ENCODE measurements at places on chromosomes 6 and 20. TPM values are rescaled to one million over a fixed set of nuclear protein-coding genes. Genes with fewer than 3 reads are reported as not detected.

Gene SLC22A3
- total RNA-seq, result not detected

Gene CBLN4
- not detected for total RNA-seq

Gene KCNQ5
- total RNA-seq, result not detected

Gene NCOA6
- total RNA-seq, result 5.3 TPM

Gene ADTRP
- 0.38 TPM for total RNA-seq

DNA sequence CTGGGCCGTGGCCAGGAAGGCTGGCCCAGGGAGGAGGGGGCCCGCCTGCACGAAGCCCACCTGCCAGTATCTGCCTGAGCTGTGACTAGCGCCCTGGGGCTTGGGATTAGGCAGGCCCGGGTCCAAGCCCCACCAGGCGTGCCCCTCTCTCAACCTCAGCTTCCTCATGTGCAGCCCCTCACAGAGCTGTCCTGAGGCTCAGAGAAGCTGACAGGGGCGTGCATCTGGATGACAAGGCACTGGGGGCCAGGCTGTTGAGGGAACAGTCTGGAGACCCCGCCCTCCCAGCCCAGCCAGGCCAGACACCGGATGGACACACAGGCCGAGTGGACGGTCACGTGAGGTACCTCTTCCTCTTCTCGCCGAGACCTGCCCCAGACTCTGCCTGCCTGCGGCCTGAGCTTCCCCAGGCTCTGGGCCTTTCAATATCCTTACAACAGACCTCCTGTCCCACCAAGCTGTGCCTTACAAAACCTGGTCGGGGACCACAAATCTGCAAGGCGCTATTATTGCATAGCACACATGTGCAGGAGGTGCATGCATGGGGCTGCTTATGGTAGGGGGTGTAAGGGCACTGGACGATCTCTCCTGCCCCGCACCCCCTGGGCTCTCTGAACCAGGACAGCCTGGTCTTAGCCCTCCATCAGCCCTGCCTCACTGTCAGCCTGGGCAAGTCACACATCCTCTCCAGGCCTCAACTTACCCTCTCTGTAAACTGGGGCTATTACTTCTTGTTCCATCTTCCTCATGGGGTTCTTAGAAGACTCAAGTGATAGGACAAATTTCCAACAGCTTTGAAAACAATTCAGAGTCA, 20.0 kb downstream of the NOL4L start:
- DNase-seq, result peak; percentile 58

- DNase-seq, result no peak
These were observed 528 bp downstream of the NHSL1 start for GRCh38 chr6:138498629-138499302.

GRCh38 chr6:356828-357251, 34.7 kb upstream of the IRF4 start:
- no peak for DNase-seq

- no peak for DNase-seq
These were observed 39.2 kb upstream of the MMS22L start for GRCh38 chr6:97322226-97322625.

DNA sequence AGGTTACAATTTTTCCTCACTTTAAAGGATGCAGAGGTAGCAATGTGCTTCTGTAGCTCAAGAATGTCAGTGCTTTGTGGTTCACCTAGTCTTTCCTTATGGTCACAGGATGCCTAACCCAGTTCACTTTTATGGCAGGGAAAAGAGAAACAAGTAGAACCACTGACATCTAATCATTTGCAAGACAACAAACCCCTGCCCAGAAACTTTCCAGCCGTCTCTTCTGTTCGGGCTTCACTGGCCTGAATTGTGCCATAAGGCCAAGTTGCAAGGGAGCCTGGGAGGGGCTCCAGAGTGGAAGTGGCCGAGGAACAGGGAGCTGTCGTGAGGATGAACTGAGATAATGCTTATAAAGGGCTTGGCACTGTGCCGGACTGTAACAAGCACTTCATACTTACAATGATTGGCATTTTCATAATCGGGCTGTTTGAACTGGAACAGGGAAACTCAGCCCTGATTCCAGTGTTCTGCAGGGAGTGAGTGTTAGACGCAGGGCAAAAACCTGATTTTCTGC, 212.6 kb downstream of the BCAS1 start:
- no peak for DNase-seq

GRCh38 chr6:159464816-159465215, 228.2 kb downstream of the SOD2 start:
- DNase-seq, result no peak
